ENCODE measurements at places on chromosomes 5 and 9.

- DNase-seq: no peak
These were observed 597.9 kb upstream of the TLE4 start for GRCh38 chr9:78973907-78974306.

- no peak for DNase-seq
These were observed 22.9 kb downstream of the HAVCR2 start for GRCh38 chr5:157085930-157086329.

DNA sequence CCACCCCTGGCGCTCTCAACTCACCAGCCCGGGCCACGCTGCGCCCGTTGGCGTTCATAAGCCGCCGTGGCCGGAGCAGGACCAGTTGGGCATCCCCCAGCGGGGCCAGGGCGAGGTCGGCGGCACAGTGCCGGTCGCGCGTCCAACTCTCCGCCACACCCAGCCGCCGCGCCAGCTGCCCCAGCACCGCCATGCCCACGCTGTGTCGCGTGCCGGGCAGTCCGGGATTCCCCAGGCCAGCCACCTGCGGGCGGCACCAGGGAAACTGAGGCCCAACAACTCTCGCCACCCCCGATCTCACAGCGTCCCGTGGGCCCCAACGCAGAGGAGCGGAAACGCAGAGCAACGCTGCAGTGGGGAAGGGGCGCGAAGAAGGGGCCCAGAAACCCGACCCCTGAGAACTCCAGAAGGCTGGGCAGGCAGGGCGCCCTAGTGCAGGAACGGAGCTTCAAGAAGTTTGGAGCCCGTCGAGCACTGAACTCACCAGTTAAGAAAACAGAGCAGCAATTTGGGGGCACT, 453 bp downstream of the PTRH1 start:
- DNase-seq: no peak

DNA sequence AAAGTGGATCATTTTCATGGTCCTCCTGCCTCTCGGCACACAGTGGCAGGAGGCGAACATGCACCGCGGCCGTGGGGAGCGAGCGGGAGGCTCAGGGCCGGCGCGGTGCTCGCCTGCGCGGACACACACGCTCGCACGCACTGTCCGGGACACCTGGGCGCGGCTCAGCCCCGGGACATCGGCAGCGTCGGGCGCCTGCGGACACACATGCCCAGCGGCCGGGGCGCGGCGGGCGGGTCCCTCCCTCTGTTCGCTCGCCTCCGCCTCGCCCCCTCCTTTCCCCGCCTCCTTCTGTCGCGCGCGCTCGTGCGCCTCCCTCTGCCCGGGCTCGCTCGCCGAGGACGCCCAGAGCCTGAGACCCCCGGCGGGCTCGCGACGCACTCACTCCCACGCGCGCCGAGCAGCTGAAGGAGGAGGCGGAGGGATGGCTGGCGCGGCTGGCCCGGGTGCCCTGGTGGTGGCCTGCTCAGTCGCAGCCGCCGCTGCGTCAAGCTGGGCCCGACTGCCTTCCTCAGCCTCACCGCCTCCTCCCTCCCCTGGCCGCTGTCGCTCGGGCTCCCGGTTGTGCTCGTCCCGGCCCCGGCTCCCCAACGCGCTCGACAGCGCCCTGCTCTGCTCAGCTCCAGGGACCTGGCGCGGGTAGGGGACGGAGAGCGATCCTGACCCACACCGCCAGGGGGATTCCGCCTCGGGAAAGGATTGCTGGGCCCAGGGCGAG, at the start of gene FRMD3:
Gene FRMD3, minus strand, starts transcription at position 230 of the 718 bp plus-strand sequence. Its CDS starts 170 bp downstream, at position 60.
- DNase-seq: peak; percentile 80

- DNase-seq: no peak
These were observed 5.8 kb upstream of the SLC26A2 start for GRCh38 chr5:149954798-149955197.

Measured in mesothelial cell of epicardium (in vitro differentiated cells).